ENCODE measurements at places on chromosomes 2 and 18.

DNA sequence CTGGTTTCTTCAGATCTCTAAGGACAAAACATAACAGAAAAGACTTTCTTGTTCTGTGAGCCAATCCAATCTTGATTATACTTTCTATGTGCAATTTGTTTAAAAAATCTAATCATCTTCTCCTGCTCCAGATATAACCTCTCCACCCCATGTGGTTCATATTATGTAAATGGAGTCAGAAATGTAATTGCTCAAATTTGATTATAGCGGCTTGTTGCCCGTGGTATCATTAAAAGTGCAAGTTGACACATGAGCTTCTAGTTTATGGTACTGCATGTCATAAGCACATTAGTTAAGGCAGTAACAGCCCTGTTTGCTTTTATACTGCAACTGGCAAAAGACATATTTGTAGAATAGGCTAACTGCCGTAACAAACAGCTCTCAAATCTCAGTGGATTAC is 715.1 kb upstream of the CDH7 start:
- no peak for DNase-seq

- no peak for DNase-seq
These were observed 364.8 kb downstream of the NYAP2 start for GRCh38 chr2:225764346-225764745.

DNA sequence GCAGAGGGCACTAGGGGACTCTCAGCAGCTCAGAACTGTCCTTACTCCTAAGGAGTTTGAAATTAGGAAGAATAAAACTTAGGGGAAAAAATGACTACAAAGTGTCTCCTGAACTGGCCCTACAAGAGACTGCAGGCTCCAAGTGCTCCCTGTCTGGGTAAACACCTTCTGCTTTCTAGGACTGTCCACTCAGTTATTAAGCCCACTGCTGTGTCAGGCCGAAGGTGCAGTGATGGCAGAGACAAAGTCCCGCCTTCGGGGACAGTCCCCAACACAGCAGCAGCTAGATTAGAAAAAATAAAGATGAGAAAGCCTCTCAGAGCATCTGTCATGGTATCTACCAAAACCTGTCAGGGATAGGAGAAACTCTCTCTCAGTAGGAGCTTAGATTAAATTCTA is 28.3 kb downstream of the TWIST2 start:
- no peak for DNase-seq

- DNase-seq = no peak
These were observed 288.3 kb upstream of the FN1 start for GRCh38 chr2:215724146-215724545.

DNA sequence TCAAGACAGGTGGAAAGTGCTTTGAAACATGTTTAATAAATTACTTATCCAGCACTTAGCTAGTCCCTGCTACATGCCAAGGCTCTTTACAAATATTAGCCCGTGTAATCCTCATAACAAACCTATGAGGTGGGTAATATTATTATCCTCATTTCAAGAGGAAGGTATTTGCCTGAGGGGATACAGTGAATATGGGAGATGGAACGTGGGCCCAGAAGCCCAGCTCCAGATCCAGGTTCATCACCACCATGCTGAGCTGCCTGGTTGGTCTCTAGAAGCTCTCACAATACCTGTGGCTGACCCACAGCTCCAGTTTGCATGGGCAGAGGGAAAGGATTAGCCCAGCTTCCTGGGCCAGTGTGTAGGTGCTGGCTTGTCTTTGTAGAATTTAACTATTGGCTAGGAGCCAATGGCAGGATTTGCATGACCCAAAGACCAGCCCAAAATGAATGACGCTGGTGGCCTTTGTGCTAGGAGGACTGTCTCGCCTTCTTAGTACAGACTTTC is 61.6 kb upstream of the ATP8B1 start:
- no peak for DNase-seq

DNA sequence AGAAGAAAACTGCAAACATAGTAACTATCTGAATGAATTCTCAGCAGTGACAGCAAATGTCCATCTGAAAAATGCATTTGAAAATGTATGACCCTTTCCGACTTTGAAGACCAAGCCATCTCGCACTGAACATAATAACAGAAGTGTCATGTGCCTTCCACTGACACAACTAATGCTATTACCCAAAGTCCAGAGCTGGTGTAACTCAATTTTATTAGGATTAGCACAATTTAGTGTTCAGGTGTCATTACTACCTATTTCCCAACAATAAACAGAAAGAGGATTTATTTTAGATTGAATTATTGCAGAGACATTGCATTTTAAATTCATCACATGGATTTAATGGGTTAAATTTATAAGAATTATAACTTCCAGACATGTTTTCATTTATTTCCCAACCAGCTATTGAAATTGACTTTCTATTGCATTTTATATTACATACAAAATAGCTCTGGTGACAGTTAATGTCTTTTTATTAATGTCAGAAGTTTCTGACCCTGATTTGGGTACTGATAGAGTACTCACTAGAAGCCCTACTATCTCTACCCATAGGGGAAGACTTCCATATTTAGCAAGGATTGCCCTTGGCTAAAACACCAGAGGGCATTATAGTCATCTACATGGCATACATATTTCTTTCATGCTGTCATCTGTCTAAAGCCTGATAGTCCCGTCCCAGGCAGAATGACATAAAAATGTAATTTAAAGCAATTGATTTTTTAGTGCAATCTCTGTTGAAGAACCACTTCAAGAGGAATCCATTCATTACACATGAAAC is 7.0 kb upstream of the STK39 start:
- DNase-seq = no peak

DNA sequence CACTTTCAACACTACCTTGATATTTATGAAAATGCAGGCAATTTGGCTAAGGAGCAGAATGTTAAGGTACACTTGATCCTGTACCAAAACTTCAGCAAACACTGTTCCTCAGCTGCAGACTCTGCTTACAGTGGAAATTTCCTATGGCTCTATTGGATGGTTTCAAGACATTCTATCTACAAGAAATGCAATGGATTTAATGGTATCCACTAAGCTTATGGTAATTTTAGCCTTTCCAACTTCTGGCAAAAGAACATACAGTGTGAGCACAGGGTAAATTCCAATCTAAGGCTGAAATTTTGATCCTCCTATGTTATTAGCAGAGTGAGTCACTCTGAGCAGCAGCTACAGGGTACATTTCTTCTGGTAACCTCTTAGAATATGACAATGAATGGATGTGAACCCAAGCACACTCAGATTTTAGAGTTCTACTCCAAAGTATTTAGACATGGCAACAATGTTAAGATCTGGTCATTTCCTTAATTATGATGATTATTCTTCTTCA is 361.8 kb upstream of the PIK3C3 start:
- no peak for DNase-seq
